ENCODE measurements at places on chromosomes 3 and 15.

DNA sequence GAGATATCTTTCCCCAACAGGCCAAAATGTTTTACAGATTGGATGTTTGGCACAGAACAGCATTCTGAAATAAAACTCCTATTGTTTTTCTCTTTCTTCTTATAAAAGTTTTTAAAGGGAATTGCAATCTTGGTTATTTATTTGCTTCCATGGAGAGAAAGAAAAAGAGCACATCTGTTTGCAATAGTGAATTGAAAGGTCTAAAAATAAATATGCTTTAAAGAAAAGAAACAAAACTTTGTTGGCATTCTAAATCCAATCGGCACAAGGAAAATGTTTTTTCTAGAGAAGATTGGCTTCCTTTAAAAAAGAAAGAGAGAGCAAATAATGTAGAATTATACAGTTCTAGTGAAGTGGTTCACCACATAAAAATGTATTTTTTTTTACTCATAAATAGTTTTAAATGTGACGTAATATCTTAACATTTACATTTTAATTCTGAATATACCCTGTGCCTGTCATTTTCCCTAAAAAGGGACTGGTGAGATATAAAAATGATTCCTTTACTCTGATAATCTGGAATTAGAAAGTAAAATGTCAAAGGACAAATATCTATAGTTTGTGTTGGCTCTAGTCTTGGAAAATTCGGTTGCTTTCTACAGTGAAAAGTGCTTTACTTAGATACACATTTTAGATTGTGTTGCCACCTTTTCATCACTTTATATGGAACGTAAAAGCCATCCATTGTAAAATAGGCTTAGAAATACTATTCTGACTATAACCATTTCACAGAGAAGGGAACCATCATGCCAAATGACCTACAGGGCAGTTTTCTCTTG lies 257.4 kb upstream of the CBLB start:
- DNase-seq: no peak

- DNase-seq: no peak
These were observed 796.0 kb downstream of the ROBO2 start for GRCh38 chr3:77835921-77836320.

GRCh38 chr3:185865247-185865646 lies 40.4 kb upstream of the IGF2BP2 start:
- DNase-seq: no peak

- no peak for DNase-seq
These were observed 31.1 kb upstream of the FGD5 start for GRCh38 chr3:14787630-14788029.

DNA sequence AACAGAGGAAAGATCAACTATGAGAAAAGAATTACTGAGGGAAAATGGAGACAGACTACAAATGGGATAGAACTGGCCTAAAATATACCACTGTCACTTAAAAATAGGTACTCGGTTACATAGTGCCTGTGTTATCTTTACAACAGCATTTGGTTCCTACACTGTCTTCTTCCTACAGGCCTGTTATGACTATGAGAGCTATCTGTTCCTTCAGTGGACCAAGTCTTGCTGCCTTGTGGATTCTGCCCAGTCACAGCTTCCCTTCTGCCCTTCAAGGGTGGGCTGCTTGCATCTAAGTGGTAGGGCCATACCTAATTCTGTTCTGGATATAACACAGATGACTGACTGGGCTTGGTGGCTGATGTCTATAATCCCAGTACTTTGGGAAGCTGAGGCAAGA lies 13.8 kb upstream of the ARHGEF3 start:
- no peak for DNase-seq

DNA sequence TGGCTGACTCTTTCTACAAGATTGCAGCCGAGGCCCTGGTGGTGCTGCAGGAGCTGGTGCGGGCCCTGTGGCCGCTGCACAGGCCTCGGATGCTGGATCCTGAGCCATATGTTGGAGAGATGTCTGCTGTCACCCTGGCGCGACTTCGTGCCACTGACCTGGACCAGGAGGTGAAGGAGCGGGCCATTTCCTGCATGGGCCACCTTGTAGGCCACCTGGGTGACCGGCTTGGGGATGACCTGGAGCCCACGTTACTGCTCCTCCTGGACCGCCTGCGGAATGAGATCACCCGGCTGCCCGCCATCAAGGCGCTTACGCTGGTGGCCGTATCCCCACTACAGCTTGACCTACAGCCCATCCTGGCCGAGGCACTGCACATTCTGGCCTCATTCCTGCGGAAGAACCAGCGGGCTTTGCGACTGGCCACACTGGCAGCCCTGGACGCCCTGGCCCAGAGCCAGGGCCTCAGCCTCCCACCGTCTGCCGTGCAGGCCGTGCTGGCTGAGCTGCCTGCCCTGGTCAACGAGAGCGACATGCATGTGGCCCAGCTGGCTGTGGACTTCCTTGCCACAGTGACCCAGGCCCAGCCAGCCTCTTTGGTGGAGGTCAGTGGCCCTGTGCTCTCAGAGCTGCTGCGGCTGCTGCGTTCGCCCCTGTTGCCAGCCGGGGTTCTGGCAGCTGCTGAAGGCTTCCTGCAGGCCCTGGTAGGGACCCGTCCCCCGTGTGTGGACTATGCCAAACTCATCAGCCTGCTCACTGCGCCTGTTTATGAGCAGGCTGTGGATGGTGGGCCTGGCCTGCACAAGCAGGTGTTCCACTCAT lies 20.3 kb downstream of the CAND2 start:
- no peak for DNase-seq
